ENCODE measurements at places on chromosomes 13 and 19. TPM values are rescaled to one million over a fixed set of nuclear protein-coding genes. Genes with fewer than 3 reads are reported as not detected.

- no peak for DNase-seq
Observed at GRCh38 chr13:27797228-27797624, 4.9 kb downstream of the GSX1 start.

Gene FOXO1
- 23.7 TPM for polyA plus RNA-seq

DNA sequence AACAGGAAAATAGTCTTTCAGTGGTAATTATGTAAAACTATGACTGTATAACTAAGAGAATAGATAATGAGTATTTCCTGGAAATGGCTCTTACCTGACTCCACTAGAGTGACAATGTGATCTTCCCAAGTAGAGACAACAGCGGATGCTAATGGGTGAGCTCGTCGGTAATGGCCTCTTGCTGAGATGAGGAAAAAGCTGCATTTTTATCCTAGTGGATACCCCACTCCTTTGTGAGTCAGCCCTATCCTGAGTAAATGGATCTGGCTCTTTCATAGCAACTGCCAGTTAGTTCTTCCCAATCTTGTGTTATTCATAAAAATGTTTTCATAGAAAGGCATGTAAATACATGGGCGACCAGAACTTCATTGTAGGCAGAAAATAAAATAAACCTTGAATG, 299.5 kb downstream of the NALCN start:
- no peak for DNase-seq

DNA sequence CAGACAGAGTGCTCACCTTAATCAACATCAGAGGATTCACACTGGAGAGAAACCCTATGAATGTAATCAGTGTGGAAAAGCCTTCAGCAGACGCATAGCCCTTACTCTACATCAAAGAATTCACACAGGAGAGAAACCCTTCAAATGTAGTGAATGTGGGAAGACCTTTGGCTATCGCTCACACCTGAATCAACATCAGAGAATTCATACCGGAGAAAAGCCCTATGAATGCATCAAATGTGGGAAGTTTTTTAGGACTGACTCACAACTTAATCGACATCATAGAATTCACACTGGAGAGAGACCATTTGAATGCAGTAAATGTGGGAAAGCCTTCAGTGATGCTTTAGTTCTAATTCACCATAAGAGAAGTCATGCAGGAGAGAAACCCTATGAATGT, 18.3 kb downstream of the ZNF527 start:
- no peak for DNase-seq

- peak; percentile 32 for DNase-seq
Observed at GRCh38 chr19:53424968-53425597, 6.7 kb upstream of the ZNF761 start.

DNA sequence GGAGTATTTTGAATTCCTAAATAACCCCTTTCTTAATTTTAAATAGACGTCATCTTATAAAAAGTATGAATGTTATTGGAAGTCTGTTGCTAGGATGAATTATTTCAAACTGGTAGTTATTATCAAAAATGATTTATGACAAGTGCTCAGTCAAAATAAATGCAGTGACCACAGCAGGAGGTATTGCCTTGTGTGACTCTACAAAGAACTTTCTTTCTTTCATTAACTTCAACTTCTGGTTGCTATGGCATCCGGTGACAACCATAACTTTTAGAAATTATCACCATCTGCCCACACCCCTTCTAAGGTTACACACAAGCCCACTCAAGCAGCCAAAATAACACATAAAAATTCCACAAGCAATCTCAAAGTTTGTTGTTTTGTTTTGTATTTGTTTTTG, 189.9 kb downstream of the DACH1 start:
- DNase-seq, result no peak

DNA sequence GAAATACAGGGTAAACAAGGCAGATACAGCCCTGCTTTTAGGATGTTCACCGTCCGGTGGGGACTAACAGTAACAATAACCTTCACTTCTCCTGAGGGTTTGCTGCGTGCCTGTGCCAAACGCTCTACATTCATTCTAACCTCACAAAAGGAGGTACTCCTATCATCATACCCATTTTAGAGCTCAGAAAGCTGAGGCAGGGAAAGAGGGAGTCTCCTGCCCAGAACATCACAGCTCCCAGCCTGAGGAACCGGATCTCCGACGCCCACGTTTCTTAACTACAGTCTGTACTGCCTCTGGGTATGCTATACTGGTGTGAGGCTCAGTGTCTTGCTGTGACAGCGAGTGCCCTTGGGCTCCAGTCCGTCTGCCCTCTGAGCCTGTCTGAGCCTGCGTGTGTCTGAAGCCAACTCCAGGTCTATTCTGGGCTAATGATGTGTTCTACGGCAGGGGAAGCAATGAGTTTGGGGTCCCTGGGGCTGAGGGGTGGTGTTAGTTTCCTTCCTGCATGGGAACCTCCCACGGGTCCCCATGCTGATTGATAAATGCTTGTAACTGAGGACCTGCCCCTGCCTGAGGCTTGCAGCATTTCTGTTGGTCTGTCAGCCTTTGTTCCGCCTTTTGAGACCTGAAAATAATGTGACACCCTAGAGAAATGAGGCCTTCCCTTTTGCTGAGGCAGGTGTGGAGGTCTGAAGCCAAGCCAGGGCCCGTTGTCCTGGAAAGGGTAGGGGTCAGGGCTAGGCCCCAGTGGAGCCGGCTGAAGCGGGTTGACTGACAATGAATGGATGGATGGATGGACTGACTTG, 4.9 kb downstream of the LIPE start:
- no peak for DNase-seq

DNA sequence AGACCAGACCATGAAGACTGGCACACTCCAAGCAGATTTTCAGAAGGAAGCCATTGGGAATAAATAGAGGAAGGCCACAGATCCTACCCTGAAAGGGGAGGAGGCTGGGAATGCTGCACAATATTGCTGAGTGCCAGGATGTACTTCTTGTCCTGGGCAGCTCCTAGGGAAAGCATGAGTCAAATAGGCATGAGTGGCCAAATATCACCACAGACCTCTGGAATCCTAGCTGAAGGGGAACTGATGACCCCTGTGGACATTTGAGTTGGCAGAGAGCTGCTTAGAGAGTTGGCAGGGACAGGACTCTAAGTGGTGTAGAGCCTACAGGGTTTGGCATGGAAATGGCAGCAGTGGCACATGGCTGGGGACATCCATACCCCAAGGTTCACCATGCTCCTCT, 234.3 kb upstream of the TRPC4 start:
- DNase-seq, result no peak

Gene TUBB4A
- 2.6 TPM for polyA plus RNA-seq

DNA sequence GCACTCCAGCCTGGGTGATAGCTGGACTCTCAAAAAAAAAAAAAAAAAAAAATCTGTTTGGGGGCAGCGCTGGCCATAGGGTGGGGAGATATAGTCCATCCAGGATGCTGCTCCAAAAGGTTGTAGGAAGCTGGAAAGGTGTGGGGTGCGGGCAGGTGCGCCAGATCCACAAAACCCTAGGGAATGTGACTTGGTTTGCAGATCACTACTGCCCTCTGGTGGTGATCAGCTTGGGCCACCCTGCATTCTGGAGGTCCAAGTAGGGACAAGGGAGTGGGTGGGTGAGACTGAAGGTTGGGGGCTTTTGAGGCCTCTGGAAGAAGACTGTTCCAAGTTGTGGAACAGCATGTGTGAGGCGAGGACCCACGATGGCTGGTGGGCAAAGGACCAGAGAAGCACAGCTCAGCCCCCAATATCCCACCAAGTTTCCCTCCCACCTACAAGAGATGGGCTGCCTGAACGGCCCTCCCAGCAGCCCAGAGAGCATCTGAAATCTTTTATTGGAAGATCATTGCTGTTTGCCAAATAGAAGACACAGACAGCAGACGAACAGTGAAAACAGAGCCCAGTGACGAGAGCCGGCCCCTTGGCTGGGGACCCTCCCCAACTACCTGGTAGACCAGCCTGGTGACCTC, 10.4 kb upstream of the TYK2 start:
- DNase-seq, result no peak

DNA sequence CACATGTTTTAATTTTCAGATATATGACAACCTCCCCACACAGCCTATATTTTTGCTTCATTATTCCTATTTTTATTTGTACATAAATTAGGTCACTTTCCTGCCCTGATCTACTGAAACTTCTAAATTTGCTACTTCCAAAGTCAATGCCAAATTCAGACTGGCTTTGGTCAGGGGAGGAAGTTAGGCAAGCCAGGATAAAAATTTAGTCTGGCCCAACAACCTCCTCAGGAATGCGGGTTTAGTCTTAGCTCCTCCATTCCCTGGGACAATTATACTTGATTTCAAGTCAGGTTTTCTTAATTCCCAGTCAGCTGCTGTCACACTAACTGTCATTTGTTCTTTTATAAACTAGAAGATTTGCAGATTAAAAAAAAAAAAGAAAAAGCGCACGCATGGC, 84.3 kb downstream of the TM9SF2 start:
- DNase-seq, result no peak

DNA sequence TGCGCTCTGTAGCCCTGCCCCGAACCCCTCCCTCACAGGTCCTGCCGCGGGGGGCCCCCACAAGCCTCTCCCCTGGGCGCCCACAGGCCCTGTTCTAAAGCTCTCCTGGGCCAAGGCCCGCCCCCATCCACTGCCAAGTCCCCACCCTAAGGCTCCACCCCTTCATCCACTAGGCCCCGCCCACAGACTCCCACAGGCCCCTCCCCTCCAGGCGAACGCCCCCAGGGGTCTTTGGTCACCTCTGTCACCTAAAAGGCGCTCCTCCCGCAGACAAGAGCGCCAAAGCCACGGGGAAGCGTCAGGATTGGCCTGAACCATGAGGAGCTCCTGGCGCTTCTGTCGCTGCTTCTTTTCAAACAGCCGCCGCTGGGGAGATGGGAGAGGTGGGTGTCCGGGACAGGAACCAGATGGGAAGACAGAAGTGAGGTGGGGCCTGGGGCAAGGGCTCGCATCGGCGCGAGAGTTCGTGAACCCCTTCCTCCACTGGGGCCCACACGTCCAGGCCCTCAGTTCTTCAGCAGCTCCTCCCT, 2.3 kb downstream of the TULP2 start:
- DNase-seq, result no peak

- DNase-seq, result peak; percentile 28
Observed at GRCh38 chr19:18995804-18996241, 37.5 kb downstream of the SUGP2 start.

DNA sequence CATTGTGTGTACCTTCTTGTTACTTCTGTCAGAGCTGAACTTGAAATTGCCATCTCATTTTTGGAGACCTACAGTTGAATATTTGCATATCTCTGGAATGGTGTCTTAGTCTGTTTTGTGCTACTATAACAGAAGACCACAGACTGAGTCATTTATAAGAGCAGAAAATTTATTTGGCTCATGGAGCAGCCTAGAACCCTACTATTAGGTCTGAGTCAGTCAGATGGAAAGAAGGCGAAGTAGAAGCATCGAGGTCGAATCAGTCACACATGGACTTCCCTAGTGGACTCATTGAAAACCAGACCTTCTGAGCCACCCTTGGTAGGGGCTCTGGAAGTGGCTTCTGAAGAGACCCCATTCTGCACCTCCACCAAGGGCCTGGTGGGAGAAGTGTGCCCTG, 33.9 kb upstream of the TPT1 start:
- DNase-seq, result no peak

Gene ZNF724
- polyA plus RNA-seq, result 0.51 TPM

Gene FAM216B
- not detected for polyA plus RNA-seq

Gene TDRD12
- 0.24 TPM for polyA plus RNA-seq

- DNase-seq, result no peak
Observed at GRCh38 chr19:9885077-9885552, 50.0 kb downstream of the PIN1 start.

Gene PSG11
- not detected for polyA plus RNA-seq

Gene ZNF524
- 30.9 TPM for polyA plus RNA-seq

DNA sequence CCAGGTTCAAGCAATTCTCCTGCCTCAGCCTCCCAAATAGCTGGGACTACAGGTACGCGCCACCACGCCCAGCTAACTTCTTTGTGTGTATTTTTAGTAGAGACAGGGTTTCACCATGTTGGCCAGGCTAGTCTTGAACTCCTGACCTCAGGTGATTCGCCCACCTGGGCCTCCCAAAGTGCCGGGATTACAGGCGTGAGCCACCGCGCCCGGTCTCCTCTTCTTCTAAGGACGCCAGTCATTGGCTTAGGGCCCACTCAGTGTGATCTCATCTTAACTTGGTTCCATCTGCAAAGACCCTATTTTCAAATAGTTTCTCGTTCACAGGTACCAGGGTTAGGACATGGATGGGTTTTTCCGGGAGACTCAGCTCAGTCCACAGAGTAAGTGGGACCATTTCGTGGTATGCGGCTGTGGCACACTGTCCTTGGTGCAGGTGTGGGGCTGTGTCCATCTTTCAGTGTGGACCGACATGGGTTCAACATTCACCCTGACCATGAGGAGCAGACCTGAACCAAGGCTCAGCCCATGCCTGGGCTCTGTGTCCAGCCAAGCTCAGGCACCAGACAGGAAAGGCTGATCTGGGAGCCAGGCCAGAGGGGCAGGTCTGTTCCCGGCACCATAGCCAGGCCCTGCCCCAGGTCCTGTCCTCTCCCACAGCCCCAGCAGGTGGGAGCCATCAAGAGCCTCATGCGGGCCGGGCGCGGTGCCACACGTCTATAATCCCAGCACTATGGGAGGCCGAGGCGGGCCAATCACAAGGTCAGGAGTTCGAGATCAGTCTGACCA, 2.8 kb upstream of the MKNK2 start:
- no peak for DNase-seq

DNA sequence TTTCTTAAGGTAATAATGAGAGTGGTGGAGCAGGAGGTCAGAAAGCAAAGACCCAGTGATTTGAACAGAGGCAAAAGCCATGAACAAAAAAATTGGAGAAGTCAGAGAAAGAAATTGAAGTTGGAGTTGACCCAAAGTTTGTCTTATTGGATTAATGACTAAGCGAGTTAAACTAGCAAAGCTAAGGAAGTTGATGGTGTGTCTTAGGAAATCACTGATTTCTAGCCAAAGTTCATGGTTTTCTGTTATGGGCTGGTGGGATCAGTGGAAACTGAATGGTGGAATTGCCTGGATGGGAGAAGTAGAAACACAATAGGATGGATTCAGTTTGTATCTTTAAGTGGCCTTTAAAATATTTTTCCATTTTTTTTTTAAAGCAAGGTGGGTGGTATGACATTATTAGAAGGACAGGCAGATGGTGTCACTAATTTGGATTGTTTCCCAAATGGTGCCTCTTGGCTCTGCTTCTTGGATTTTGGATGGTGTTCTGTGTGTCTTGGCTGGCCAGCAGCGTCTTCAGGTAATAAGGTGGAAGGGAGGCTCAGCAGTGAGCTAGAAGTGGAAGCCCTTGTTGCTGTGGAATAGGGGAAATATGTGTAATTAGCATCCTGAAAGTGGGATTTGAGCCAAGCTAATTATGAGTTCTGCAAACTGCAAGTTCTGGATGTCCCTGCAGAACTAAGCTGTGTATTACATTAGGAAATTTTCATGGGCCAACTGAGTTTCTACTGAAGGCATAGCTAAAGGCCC, 302.9 kb downstream of the LMO7 start:
- DNase-seq, result no peak

DNA sequence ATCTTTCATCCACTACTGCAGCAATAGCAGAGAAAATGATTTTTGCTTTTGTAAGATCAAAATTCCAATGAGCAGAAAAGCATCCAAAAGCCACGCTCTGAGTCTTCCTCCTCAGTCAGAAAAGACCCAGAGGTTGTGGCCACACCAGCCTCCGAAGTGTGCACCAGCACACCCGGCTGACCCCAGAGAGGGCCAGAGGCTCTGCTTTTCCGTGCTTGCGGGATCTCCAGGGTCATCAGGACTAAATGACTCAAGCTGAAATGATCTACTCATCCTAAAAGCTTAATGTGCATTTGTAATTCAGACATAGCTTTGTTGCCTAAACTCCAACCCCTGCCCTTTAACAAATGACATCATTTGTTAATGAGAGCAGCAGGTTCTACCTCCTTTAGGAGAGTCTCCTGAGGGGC, 16.5 kb downstream of the RXFP2 start:
- DNase-seq, result no peak

Gene LHFPL6
- 89.9 TPM for polyA plus RNA-seq

GRCh38 chr19:11148001-11148400, 7.6 kb downstream of the SPC24 start:
- DNase-seq, result no peak

Gene PRR36
- 0.10 TPM for polyA plus RNA-seq

Data from urinary bladder (tissue), 4 donors.